CD4-positive, alpha-beta memory T cell (primary cell): ENCODE measurements at places on chromosomes 1 and 21. TPM values are rescaled to one million over a fixed set of nuclear protein-coding genes. Genes with fewer than 3 reads are reported as not detected.
A peak's percentile ranks its signal among the peaks of the same experiment; 100 is the strongest.

Gene C21orf58
- total RNA-seq = 8.2 TPM

Gene KRTAP12-2
- total RNA-seq = not detected

Gene PPM1J
- not detected for total RNA-seq

Gene DLGAP3
- total RNA-seq = 1.5 TPM

Gene OR2L13
- not detected for total RNA-seq

Gene PTPN7
- 68.4 TPM for total RNA-seq

Gene CHODL
- not detected for total RNA-seq

Gene SMYD3
- 19.5 TPM for total RNA-seq

Gene TAS1R1
- total RNA-seq = not detected

Gene GSTM3
- 1.2 TPM for total RNA-seq

Gene NUDT4B
- total RNA-seq = 0.86 TPM

- H3K4me3 ChIP-seq = no peak overlapping the region
- no peaks in the 10 kb centered on the region for H3K27me3 ChIP-seq
- no peaks in the 10 kb centered on the region for H3K36me3 ChIP-seq
- H3K27ac ChIP-seq = no peak overlapping the region
- no peaks in the 10 kb centered on the region for H3K4me1 ChIP-seq
Measured at GRCh38 chr21:39582749-39583148, 30.0 kb upstream of the B3GALT5 start.

DNA sequence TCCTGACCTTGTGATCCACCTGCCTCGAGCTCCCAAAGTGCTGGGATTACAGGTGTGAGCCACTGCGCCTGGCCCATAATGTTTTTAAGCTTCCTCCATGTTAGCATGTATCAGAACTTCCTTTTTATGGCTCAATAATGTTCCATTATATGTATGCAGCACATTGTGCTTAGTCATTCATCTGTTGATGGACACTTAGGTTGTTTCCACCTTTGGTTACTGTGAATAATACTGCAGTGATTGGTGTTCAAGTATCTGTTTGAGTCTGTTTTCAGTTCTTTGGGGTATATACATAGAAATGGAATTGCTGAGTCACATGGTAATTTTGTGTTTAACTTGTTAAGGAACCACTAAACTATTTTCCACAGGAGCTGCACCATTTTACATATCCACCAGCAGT lies 17.7 kb downstream of the CMPK1 start:
- DNase-seq = no peak
- no peaks in the 10 kb centered on the region for H3K27me3 ChIP-seq
- no peak overlapping the region for H3K4me3 ChIP-seq
- H3K36me3 ChIP-seq = no peaks in the 10 kb centered on the region

GRCh38 chr1:209379280-209379679 lies 204.2 kb upstream of the CAMK1G start:
- no peaks in the 10 kb centered on the region for H3K4me1 ChIP-seq
- H3K27ac ChIP-seq = no peak overlapping the region
- H3K36me3 ChIP-seq = no peaks in the 10 kb centered on the region
- H3K4me3 ChIP-seq = no peak overlapping the region
- no peak for DNase-seq
- H3K27me3 ChIP-seq = no peaks in the 10 kb centered on the region

GRCh38 chr21:22355949-22356348 lies 1357.7 kb downstream of the NCAM2 start:
- no peak overlapping the region for H3K4me3 ChIP-seq
- no peaks in the 10 kb centered on the region for H3K27me3 ChIP-seq
- H3K4me1 ChIP-seq = no peaks in the 10 kb centered on the region
- no peaks in the 10 kb centered on the region for H3K36me3 ChIP-seq

DNA sequence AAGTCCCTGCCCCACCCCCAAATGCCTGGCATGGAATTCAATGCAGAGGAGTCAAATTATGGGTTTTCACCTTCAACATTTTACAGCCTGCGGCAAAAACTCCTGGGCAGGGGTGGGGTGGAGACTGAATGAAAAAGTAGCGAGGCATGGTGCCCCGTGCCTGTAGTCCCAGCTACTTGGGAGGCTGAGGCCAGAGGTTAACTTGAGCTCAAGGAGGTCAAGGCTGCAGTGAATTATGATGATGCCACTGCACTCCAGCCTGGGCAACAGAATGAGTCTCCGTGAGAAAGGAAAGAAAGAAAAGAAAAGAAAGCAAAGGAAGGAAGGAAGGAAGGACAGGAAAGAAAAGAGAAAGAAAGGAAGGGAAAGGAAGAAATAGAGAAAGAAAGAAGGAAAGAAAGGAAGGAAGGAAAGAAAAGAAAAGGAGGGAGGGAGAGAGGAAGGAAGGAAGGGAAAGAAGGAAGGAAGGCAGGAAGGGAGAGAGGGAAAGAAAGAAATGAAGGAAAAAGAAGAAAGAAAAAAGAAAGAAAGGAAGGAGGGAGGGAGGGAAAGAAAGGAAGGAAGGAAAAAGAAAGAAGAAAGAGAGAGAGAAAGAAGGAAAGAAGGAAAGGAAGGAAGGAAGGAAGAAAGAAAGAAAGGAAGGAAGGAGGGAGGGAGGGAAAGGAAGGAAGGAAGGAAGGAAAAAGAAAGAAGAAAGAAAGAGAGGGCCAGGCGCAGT lies 11.1 kb downstream of the LEMD1 start:
- H3K27ac ChIP-seq = no peak overlapping the region
- no peak for DNase-seq
- H3K4me1 ChIP-seq = peaks cover 15% of the 10 kb centered on the region
- no peak overlapping the region for H3K4me3 ChIP-seq
- H3K27me3 ChIP-seq = no peaks in the 10 kb centered on the region

GRCh38 chr21:22993822-22994574 lies 1995.8 kb downstream of the NCAM2 start:
- H3K27me3 ChIP-seq = no peaks in the 10 kb centered on the region
- H3K27ac ChIP-seq = no peak overlapping the region
- H3K36me3 ChIP-seq = no peaks in the 10 kb centered on the region

DNA sequence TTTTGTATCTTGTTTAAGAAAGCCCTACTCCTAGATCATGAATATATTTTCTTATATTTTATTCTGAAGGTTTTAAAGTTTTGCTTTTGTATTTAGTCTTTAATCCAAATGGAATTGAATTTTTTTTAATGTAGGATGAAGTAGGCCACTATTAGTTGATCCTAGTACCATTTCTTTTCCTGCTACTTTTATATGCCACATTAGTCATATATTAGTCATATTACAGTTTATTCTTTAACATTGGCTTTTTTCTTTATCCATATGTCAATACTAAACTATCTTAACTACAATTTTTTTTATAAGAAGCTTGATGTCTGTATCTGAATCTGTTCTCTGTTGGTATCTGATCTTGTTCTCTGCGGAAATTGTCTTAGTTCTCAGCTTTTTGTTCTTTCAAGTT lies 48.8 kb downstream of the MAN1A2 start:
- no peak overlapping the region for H3K4me3 ChIP-seq
- DNase-seq = no peak
- H3K27ac ChIP-seq = no peak overlapping the region
- peaks cover 10% of the 10 kb centered on the region for H3K4me1 ChIP-seq
- H3K36me3 ChIP-seq = peaks cover 7% of the 10 kb centered on the region
- no peaks in the 10 kb centered on the region for H3K27me3 ChIP-seq

GRCh38 chr1:244545511-244545910 lies 84.4 kb downstream of the CATSPERE start:
- no peaks in the 10 kb centered on the region for H3K36me3 ChIP-seq
- no peaks in the 10 kb centered on the region for H3K4me1 ChIP-seq
- H3K4me3 ChIP-seq = no peak overlapping the region
- DNase-seq = no peak
- no peak overlapping the region for H3K27ac ChIP-seq

GRCh38 chr1:226870026-226870400 lies 403 bp upstream of the PSEN2 start:
- H3K4me1 ChIP-seq = peaks cover 17% of the 10 kb centered on the region
- no peaks in the 10 kb centered on the region for H3K36me3 ChIP-seq
- H3K27me3 ChIP-seq = peaks cover 9% of the 10 kb centered on the region
- H3K4me3 ChIP-seq = peak overlapping the region; percentile 54

GRCh38 chr1:20442920-20443625 lies 42.9 kb downstream of the CAMK2N1 start:
- no peaks in the 10 kb centered on the region for H3K36me3 ChIP-seq
- H3K4me3 ChIP-seq = no peak overlapping the region
- H3K27ac ChIP-seq = no peak overlapping the region

GRCh38 chr1:225318706-225319575 lies 108.9 kb downstream of the LBR start:
- no peaks in the 10 kb centered on the region for H3K36me3 ChIP-seq
- DNase-seq = peak; percentile 41
- H3K4me1 ChIP-seq = no peaks in the 10 kb centered on the region
- no peak overlapping the region for H3K27ac ChIP-seq
- H3K4me3 ChIP-seq = no peak overlapping the region
- no peaks in the 10 kb centered on the region for H3K27me3 ChIP-seq

GRCh38 chr1:27779122-27779521 lies 6.1 kb downstream of the STX12 start:
- no peak for DNase-seq
- no peaks in the 10 kb centered on the region for H3K36me3 ChIP-seq
- no peak overlapping the region for H3K27ac ChIP-seq
- H3K4me3 ChIP-seq = no peak overlapping the region
- peaks cover 16% of the 10 kb centered on the region for H3K4me1 ChIP-seq
- no peaks in the 10 kb centered on the region for H3K27me3 ChIP-seq

DNA sequence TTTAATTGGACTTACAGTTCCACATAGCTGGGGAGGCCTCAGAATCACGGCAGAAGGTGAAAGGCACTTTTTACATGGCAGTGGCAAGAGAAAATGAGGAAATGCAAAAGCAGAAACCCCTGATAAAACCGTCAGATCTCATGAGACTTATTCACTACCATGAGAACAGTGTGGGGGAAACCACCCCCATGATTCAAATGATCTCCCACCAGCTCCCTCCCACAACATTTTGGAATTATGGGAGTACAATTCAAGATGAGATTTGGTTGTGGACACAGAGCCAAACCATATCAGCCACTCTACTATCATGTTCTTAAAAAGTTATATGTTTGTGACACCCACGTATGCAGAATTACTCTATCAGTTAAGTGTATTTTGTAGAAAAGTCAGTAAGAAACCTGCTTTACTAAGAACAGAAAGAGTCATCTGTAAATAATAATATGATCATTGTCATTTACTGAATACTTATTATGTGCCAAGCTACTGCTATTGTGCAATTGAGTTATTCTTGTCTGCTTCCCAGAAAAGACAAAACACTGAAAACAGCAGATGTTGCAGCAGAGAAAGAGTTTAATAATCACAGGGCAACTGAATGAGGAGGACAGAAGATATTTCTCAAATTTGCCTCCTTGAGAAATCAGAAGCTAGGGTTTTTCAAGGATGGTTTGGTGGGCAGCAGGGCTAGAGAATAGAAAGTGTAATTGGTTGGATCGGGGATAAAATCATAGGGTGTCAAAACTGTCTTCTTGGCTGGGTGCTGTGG lies 207.7 kb upstream of the FGGY start:
- no peak overlapping the region for H3K27ac ChIP-seq
- H3K36me3 ChIP-seq = no peaks in the 10 kb centered on the region
- H3K4me3 ChIP-seq = no peak overlapping the region
- no peaks in the 10 kb centered on the region for H3K27me3 ChIP-seq

- DNase-seq = no peak
- H3K27ac ChIP-seq = no peak overlapping the region
- H3K27me3 ChIP-seq = no peaks in the 10 kb centered on the region
- no peaks in the 10 kb centered on the region for H3K4me1 ChIP-seq
- H3K36me3 ChIP-seq = no peaks in the 10 kb centered on the region
Measured at GRCh38 chr1:12518931-12519692, 98.9 kb downstream of the DHRS3 start.

DNA sequence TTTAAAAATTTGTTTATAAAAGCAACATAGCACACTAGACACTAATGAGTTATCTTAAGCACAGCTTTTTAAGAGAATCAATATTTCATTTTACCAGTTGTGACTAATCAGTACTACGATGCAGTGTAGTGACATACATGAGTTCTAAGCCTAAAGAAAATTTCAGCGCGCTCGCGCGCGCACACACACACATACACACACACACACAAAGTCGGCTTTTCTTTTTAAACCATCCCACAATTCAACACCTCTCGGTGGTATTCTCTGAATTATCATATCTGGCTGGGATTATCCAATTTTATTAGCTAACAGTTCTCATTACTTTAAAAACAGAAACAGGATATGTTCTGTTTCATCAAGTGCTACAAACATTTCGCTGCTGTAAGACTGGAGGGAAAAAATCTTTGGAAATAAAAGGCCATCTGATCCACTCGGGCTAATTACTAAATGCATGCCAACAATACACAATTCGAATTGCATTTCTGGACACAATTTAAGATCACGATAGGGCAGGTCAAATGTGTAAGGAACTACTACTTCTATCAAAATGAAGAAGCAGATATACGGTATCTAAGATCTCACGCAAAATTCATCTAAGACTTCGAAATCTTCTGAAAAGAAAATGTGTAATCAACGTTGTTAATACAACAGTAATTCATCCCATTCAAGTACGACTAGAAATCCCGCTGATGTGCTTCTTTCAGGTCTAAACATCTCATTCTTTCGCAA lies 1.2 kb downstream of the TUT4 start:
- no peaks in the 10 kb centered on the region for H3K27me3 ChIP-seq
- peak; percentile 46 for DNase-seq
- H3K4me1 ChIP-seq = peaks cover 41% of the 10 kb centered on the region
- H3K36me3 ChIP-seq = no peaks in the 10 kb centered on the region

- H3K27ac ChIP-seq = peak overlapping the region; percentile 51
- no peaks in the 10 kb centered on the region for H3K36me3 ChIP-seq
- no peak for DNase-seq
- H3K4me1 ChIP-seq = peaks cover 29% of the 10 kb centered on the region
Measured at GRCh38 chr1:151790940-151791651, 796 bp upstream of the TDRKH start.

- no peak overlapping the region for H3K4me3 ChIP-seq
- no peaks in the 10 kb centered on the region for H3K27me3 ChIP-seq
- H3K27ac ChIP-seq = no peak overlapping the region
- H3K36me3 ChIP-seq = no peaks in the 10 kb centered on the region
Measured at GRCh38 chr1:235919127-235919832, 52.6 kb upstream of the LYST start.

- no peak overlapping the region for H3K27ac ChIP-seq
- no peaks in the 10 kb centered on the region for H3K4me1 ChIP-seq
- DNase-seq = no peak
- H3K36me3 ChIP-seq = no peaks in the 10 kb centered on the region
- H3K27me3 ChIP-seq = no peaks in the 10 kb centered on the region
Measured at GRCh38 chr21:26491663-26492062, 81.4 kb downstream of the CYYR1 start.

DNA sequence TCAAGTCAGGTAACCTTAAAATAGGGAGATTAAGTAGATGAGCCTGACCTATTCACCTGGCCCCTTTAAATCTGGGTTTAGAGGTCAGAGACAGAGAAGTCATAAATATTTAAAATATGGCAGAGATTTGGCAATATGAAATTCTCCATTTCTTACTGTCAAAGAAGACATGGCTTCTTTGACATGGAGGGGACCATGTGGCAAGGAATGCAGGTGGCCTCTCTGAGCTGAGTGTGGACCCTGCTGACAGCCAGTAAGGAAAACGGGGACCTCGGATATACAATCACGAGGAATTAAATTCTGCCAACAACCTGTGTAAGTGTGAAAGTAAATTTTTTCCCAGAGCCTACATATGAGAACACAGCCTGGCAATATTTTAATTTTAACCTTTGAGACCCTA lies 427.5 kb upstream of the PROX1 start:
- no peaks in the 10 kb centered on the region for H3K27me3 ChIP-seq
- no peaks in the 10 kb centered on the region for H3K4me1 ChIP-seq
